Right ventricle myocardium inferior (tissue), 1 donor: ENCODE measurements at places on chromosomes 1 and 21. TPM values are rescaled to one million over a fixed set of nuclear protein-coding genes. Genes with fewer than 3 reads are reported as not detected.

- no peak for DNase-seq
Observed at GRCh38 chr1:204834336-204834735, 36.3 kb upstream of the NFASC start.

- no peak for DNase-seq
Observed at GRCh38 chr1:198909973-198910372, 271.1 kb downstream of the PTPRC start.

GRCh38 chr1:207156095-207156494 is 52.1 kb downstream of the C4BPA start:
- no peak for DNase-seq

- DNase-seq = no peak
Observed at GRCh38 chr1:29233693-29234092, 2.6 kb upstream of the PTPRU start.

DNA sequence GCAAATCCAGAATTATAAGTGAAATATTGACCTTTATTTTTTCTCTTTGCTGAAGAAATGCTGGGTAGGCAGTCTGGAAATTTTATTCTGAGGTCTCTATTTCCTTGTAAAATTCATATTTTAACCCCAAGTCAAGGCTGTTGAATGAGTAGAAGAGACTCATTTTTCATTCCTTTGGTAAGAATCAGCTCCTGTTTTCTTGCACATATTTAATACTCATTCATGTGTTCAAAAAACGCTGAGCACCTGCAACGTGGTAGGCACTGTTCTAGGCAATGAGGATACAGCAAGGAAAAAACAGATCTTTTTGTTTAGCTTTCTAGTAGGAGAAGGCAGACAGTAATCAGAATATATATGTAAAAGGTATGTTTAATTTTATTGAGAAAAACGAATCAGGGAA is 1.5 kb downstream of the PRKAA2 start:
- no peak for DNase-seq

- DNase-seq = no peak
Observed at GRCh38 chr1:160657250-160657781, 10.5 kb upstream of the SLAMF1 start.

The PLA2G2E gene
- not detected for total RNA-seq

GRCh38 chr1:104746994-104747393 is 997.3 kb downstream of the AMY1C start:
- no peak for DNase-seq

The ALX3 gene
- not detected for total RNA-seq
